Esophagus mucosa (tissue), 1 donor: ENCODE measurements at places on chromosomes 2 and 18. TPM values are rescaled to one million over a fixed set of nuclear protein-coding genes. Genes with fewer than 3 reads are reported as not detected.

The DYNC1I2 gene
- total RNA-seq: 75.7 TPM

The SLC4A5 gene
- total RNA-seq: 0.56 TPM

The IL1RL1 gene
- 2.8 TPM for total RNA-seq

The IDH1 gene
- 179 TPM for total RNA-seq

The TMEM178A gene
- 0.40 TPM for total RNA-seq

The MOGAT1 gene
- total RNA-seq: not detected

The B4GALT6 gene
- 2.9 TPM for total RNA-seq

The TEX44 gene
- not detected for total RNA-seq

The ATF2 gene
- total RNA-seq: 18.2 TPM

The ALPI gene
- not detected for total RNA-seq

The DCDC2C gene
- total RNA-seq: not detected

The ST8SIA5 gene
- not detected for total RNA-seq

The DSG4 gene
- total RNA-seq: not detected

The MRPS9 gene
- 21.2 TPM for total RNA-seq

The ANKRD62 gene
- 0.48 TPM for total RNA-seq

The SPC25 gene
- 6.0 TPM for total RNA-seq

The KCNK3 gene
- 0.44 TPM for total RNA-seq

The STON1 gene
- total RNA-seq: 2.4 TPM

The LOXHD1 gene
- total RNA-seq: 0.12 TPM

The DNAH6 gene
- 0.04 TPM for total RNA-seq

The SERPINB10 gene
- total RNA-seq: 0.36 TPM

The C2orf15 gene
- 1.9 TPM for total RNA-seq

The SLC14A1 gene
- total RNA-seq: 0.52 TPM

The IL36RN gene
- total RNA-seq: 64.1 TPM

The IL1RL2 gene
- 8.1 TPM for total RNA-seq

The ACTR3 gene
- 295 TPM for total RNA-seq

The RAB27B gene
- 35.3 TPM for total RNA-seq

The MYCN gene
- 0.20 TPM for total RNA-seq

The LIMS4 gene
- total RNA-seq: 0.20 TPM

The TFCP2L1 gene
- total RNA-seq: 36.5 TPM

The CAPN10 gene
- total RNA-seq: 10.5 TPM

The CXCR1 gene
- total RNA-seq: 0.72 TPM

The GAREM2 gene
- total RNA-seq: 0.68 TPM

The RPIA gene
- total RNA-seq: 9.5 TPM

The ASB18 gene
- not detected for total RNA-seq

The MOCOS gene
- total RNA-seq: 16.0 TPM
